ENCODE measurements at places on chromosomes 2 and 18. TPM values are rescaled to one million over a fixed set of nuclear protein-coding genes. Genes with fewer than 3 reads are reported as not detected.

SCN3A gene
- 0.85 TPM for polyA plus RNA-seq

UGT1A7 gene
- polyA plus RNA-seq: not detected

RPRM gene
- not detected for polyA plus RNA-seq

PPP1R1C gene
- not detected for polyA plus RNA-seq

GPR17 gene
- polyA plus RNA-seq: not detected

Data from IgD-negative memory B cell (primary cell).